ENCODE measurements at places on chromosomes 2 and 18.

DNA sequence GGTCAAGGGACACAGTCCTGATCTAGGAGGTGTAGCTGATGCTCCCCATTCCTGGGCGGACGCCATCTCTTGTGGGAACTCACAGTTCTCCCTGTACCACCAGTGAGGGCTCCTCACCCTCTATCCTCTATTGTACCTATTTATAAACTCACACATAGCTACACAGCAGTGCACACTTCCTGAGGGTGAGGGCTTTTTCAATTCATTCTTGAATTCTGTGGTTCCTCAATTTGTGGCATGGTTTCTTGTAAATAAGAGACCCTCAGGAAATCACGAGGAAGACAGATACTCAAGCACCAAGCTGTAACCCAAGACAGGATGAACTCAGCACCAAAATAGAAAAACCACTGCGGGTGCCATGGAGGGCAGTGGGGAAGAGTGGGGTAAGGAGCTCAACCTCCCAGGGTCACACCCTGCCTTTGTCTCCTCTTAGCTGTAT is 245.9 kb upstream of the PXDN start:
- DNase-seq = no peak

- DNase-seq = peak; percentile 53
Observed at GRCh38 chr2:144580521-144581161, 60.7 kb upstream of the ZEB2 start.

DNA sequence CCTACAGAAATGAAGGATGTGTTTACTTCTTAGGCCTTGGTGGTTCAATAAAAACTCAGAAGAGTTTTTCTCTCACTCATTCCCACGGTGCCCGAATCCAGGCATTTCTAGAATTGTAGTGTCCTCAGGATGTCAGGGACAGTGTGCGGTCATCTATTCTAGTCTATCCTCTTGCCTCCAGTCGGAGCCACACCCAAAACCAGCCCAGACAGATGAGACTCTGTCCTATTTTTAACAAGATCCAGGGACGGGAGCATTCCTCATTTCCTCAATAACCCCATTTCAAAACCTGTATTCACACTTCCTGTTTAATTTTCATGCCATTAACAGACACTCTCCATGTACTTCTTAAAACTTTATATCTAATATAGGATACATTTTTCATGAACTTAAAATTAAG is 11.6 kb upstream of the RBMS1 start:
- no peak for DNase-seq

GRCh38 chr2:5799348-5799747 is 107.2 kb downstream of the SOX11 start:
- no peak for DNase-seq

GRCh38 chr2:44191739-44192138 is 23.1 kb downstream of the PPM1B start:
- DNase-seq = no peak

DNA sequence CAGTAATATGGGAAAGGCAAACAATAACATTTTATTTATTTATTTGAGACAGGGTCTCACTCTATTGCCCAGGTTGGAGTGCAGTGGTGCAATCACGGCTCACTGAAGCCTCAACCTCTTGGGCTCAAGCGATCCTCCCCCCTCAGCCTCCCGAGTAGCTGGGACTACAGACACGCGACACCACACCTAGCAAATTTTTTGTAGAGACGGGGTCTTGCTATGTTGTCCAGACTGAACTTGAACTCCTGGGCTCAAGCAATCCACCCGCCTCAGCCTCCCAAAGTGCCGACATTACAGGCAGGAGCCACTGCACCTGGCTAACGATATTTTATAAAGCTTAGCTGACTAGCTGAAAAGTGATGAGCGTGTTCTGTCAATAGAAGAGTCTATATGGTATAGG is 17.5 kb upstream of the PLEKHH2 start:
- DNase-seq = no peak

DNA sequence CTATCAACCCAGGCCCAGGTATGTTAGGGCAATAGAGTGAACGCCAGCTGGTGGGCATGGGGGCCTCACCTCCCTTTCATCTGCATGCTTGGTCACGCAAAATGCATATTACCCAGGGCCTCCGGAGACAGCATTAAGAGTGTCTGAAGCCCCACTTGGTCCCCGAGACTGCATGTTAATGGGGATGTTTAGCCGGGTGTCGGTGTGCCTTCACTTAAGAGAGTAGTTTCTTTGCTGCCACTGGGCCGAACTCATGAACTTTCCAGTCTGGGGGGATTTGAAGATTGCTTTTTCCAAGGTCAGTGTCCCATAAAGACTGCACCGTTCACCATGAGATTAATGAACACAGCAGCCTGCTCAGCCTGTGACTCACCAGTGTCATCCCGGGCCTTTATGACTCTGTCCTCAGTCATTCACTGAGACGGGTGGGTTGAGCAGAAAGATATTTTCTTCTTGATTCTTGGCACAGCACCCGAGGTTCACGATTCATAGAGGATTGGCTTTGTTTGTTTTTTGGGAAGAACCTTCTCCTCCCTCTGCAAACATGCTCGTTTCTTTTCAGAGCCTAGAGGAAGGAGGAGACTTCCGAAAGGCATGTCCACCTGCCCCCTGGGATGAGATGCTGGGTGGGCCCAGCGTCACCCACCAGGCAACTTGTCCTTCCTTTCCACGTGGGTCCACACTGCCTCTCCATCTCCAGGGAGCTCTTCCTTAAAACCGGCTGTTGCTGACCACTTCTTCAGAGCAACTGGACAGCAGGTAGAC is 199.1 kb downstream of the GLI2 start:
- DNase-seq = no peak

GRCh38 chr2:227772932-227773331 is 27.2 kb downstream of the SCYGR8 start:
- DNase-seq = no peak

GRCh38 chr2:86284401-86284841 is 53.0 kb downstream of the REEP1 start:
- DNase-seq = no peak

DNA sequence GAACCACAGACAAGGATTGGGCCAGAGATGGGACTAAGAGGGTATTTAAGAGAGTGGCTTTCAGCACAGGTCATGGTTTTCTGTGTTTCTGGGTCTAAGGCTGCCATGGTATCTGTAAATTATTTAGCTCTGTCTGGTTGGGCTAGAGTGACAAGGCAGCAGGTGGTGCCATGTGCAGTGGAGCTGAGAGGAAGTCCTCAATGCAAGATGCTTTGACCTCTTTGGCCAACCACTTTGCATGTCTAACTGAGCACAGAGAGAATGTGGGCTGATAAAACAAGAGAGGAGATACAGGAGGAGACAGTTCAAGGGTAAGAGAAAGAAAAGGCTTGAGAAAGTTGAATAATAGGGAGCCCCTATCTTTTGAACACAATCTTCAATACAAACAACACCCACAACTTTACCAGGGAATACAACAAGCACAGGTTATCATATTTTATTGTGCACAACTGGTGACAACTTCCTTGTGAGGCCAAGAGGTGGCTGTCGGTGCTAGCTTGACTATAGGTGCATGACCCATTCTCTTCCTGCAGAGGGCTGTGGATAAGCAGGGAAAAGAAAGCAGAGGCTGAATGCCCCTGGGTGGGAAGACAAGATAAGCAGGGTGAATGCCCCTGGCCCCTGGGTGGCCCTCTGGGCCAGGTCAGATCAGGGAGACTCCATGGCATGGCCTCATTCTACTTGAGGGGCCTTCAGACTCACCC is 12.3 kb downstream of the FLACC1 start:
- no peak for DNase-seq

DNA sequence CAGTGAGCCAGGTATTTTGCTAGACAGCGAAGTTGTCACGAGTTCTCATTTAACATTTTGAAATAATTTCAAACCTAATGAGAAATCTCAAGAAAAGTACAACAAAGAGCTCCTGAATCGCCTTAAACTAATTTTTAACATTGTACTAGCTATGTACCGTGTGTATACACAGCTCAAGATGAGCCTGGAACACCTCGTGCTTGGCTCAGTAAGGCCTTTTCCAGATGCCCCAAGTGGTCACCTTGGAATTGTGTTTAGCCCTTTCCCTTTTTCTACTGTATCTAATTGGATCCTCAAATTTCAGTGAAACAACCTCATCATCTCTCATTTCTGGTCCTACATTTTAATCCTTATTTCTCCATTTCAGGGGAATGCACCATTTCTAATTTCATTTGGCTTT is 7.2 kb downstream of the PTPN4 start:
- no peak for DNase-seq

DNA sequence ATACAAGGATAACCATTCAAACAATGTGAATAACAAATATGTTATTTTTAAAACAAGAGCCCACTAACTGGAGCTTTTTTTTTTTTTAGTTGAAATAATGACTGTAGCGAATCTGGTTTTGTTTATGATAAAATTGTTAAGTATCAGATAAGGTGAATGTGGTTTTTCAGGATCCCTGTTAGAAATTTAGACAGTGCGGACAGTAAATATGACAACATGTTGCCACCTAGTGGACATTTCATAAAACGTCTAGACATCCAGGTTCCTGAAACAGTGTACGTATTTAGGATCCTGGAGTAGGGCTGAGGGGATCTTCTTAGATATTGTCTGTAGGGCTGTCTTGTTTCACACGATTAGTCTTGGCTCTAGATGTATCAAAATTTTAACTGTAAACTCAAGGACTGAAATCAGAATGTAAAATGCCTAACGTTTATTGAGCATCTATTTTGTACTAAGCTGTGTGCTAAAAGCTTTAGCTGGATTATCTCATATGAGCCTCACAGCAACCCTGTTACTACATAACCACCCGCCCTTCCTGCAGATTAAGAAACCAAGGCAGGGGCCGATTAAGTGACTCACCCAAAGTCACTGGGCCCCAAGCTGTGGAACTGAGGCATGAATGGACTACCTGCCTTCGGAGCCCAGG is 23.9 kb upstream of the CCDC68 start:
- peak; percentile 67 for DNase-seq

DNA sequence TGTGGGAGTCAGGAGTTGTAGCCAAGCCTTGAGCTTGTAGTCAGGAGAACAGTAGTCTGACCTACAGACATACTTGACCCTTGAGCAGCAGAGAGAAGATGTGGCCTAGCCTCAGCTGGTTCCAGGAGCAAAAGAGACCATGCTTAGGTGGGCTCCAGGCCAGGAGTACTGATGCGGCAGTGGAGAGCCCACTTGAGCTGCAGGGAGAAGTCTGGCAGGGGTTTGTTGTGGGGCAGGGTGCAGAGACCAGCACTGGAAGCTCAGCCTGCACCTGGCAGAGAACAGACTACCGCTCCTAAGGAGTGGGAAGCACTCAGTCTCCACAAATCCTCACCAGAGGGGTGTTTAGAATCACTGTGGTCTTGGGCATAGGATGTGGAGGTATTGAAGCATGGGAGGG is 197.9 kb downstream of the TPGS2 start:
- no peak for DNase-seq

DNA sequence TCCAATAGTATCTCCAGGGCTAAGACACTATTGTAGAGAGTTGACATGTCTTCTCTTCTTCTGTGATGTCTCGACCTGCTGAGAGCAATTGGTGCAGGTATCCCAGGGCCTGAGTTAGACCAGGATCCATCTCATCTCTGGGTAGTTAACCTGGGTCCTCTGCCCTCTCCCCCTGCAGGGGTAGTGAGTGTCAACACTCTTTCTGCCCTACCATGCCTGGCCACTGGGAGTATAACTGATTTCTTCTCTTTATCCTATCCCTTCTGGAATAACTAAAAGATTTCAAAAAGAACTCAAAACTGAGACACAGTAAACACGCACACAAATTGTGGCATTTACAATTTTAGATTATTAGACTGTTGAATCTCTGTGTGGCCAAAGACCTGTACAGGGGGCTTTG is 20.8 kb upstream of the SIX3 start:
- peak; percentile 46 for DNase-seq

GRCh38 chr18:71878226-71878625 is 665.9 kb downstream of the CBLN2 start:
- DNase-seq = no peak

- DNase-seq = no peak
Observed at GRCh38 chr2:76050196-76050595, 339.5 kb upstream of the GCFC2 start.

GRCh38 chr2:74328573-74328972 is 14.6 kb downstream of the SLC4A5 start:
- no peak for DNase-seq

- no peak for DNase-seq
Observed at GRCh38 chr18:55219059-55219458, 259.8 kb upstream of the CCDC68 start.

- DNase-seq = no peak
Observed at GRCh38 chr2:101038455-101039255, 36.6 kb downstream of the RPL31 start.

GRCh38 chr2:20584399-20585358 is 66.2 kb downstream of the HS1BP3 start:
- DNase-seq = no peak

GRCh38 chr18:47054369-47054768 is 18.9 kb upstream of the ELOA2 start:
- DNase-seq = no peak

DNA sequence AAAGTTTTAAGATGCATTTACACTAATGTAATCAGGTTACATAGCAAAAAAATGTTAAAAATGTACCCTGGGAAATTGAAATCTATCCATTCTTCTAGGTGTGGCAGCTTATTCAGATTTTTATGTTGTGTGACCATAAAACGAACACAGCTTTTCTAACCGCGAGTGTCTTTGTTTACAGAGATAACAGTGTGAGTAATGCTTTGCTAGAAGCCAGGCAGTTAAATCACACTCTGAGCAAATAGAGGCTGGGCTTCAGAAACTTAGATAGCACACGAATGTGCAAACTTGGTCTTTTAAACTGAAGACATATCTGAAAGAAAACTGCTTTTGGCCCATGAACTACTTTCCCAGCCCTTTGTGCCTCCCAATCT is 116.1 kb downstream of the SPTBN1 start:
- DNase-seq = no peak

DNA sequence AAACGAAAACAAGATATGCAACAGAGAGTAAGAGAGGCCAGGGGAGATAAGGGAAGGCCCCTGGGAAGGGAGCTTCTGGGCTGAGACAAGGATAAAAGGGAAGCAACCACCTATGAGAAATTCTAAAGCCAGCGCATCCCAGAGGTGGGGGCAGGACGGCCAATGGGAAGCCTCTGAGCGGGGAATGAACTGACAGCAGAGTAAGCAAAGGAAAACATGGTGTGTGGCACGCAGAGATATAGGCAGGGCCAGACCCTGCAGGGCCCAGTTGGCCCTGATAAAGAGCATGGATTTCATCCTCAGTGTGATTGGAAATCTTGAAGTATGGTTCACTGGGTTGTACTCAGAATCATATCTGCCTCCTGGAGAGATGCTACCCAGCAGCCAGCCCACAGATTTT is 78.7 kb downstream of the IRS1 start:
- peak; percentile 39 for DNase-seq

GRCh38 chr2:108492364-108492763 is 41.9 kb upstream of the LIMS1 start:
- no peak for DNase-seq

Measured in SK-N-SH (cell line).